ENCODE measurements at places on chromosomes 7 and 10.
A peak's percentile ranks its signal among the peaks of the same experiment; 100 is the strongest.

- DNase-seq = no peak
These were observed 116.1 kb downstream of the DGKB start for GRCh38 chr7:14786314-14786895.

GRCh38 chr7:152858761-152859160 is 99.2 kb downstream of the ACTR3B start:
- no peak for DNase-seq

DNA sequence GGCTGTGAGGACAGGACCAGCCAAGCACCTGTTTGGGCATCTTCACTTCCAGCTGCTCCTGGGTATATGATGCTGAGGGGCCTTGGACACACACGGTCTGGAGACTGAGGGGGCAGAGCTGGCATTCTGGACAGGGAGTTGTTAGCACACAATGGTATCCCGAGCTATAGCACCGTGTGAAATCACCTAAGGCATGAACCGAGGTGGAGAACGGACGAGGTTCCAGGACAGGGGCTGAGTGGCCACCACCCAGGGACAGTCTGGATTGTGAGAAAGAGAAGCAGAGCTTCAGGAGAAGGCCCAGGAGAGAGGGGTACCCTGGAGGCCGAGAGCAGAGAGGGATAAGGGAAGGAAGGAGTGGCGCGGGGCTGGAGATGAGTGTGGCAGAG is 571.8 kb downstream of the TCERG1L start:
- DNase-seq = no peak

DNA sequence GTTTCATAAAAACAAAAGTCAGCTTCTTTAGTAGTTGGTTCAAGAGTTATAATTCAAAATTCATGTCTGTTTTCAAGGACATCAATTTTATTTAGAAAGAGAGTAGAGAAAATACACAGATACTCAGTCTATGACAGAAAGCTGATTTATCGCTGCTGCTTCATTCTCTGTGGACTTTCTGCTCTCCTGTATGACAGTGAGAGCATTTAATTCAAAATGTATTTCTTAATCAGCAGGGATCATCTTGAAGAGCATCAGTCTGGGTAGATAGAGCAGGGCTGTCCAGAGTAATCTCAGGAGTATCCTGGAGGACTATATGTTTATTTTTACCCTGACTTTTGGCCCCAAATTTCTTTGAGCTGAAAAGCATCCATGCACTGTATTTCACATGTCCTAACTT is 1676.7 kb downstream of the REEP3 start:
- no peak for DNase-seq

GRCh38 chr7:2760098-2760889 is 72.3 kb downstream of the AMZ1 start:
- DNase-seq = peak; percentile 62

DNA sequence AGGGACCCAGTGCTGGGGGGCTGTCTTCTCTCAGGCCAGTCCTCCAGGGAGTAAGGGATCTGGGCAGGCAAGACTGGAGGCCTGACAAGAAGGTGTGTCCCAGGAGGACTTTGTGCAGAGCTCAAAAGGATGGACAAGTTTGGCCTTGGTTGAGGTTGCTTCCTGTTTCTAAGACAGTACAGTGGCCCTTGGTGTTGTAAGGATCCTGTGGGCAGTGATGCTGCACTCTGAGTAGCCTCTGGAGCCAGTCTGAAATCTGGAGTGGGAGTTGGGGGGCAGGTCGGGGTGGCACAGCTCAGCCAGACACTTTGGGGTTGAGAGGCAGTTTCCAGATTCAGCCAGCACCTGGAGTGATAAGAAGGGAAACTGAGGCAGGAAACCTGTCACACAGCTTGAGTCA is 139.2 kb upstream of the ZMIZ1 start:
- no peak for DNase-seq

DNA sequence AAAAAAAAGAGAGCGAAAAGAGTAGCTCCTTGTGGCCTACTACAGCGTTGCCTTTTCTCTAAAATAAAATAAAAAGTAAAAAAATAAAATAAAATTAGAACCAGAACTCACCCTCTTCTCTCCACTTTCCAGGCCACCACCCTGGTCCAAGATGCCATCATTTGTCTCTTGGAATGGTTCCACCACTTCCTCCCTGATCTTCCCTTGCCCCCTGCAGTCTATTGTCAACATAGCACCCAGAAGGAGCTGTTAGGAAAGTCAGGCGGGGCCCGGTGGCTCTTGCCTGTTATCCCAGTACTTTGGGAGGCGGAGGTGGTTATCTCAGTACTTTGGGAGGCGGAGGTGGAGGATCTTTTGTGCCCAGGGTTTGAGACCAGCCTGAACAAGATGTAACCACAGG is 7.6 kb upstream of the GRID2IP start:
- no peak for DNase-seq

- DNase-seq = no peak
These were observed 17.0 kb downstream of the KCP start for GRCh38 chr7:128893251-128894100.

DNA sequence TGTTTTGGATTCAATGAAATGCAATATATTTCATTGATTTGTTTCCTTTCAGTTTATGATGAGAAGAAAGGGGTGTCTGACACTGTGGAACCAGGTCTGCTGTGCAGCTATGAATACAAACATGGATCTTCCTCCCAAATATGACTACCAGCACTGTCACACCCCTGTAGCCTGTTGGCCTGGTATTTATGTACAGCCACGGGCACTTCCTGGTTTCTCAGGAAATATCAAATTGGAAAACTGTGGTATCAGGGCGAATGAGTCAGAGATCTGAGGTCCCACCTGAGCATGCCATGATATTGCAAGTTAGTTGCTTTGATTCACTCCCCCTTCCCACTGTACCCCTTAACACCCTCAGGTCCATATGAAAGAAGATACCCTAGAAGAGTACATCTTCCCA is 87.8 kb downstream of the DNMBP start:
- DNase-seq = no peak

- no peak for DNase-seq
These were observed 162.8 kb downstream of the USP6NL start for GRCh38 chr10:11448545-11449244.

DNA sequence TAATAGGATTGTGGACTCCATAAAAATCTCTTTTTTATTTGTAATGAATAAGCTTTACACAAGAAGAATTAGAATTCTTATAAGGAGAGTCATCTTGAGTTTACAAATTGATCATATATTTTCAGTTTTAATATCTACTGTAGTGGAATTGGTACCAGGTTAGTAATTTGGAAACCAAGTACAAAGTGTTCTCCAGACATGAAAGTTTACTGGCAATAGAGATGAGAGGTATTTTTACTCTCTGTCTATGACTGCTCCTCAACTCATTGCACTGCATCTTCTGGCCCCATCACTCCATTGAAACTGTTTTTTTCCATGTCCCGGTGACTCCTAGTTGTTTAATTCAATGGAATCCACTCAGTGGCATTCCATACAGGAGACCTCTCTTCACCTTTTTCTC is 164.5 kb upstream of the SMIM30 start:
- no peak for DNase-seq
